Activated T-helper 1 cell treated with anti-CD3 and anti-CD28 coated beads, Interleukin-12 subunit alpha, Interleukin-12 subunit beta, Interleukin-2, Interleukin-4 antibody, amounts not matched to agents 30 ng/mL and 10 ng/mL and 1 ng/mL, durations not matched to agents 14 hours and 24 hours and 36 hours (primary cell): ENCODE measurements at places on chromosomes 1 and 21. TPM values are rescaled to one million over a fixed set of nuclear protein-coding genes. Genes with fewer than 3 reads are reported as not detected.

BMP8B gene
- 0.31 and 0.42 TPM in 2 replicates for total RNA-seq

SLC16A1 gene
- 73.6 and 77.4 TPM in 2 replicates for total RNA-seq

NAV1 gene
- 0.83 and 1.6 TPM in 2 replicates for total RNA-seq

AGPAT3 gene
- total RNA-seq = 127 and 132 TPM in 2 replicates

TRIM58 gene
- total RNA-seq = 0.32 and 0.36 TPM in 2 replicates

C8B gene
- total RNA-seq = not detected in 2 replicates

IQGAP3 gene
- total RNA-seq = 10.3 and 11.2 TPM in 2 replicates

CFHR1 gene
- total RNA-seq = not detected in 2 replicates

B3GALT2 gene
- 0.13 TPM in 1 of 2 replicates, not detected in the other for total RNA-seq

GUCA2B gene
- not detected in 2 replicates for total RNA-seq

MAN1C1 gene
- total RNA-seq = 0.83 and 0.98 TPM in 2 replicates

ERVH48-1 gene
- total RNA-seq = 0.22 and 0.26 TPM in 2 replicates

SLC39A1 gene
- total RNA-seq = 75.4 and 76.1 TPM in 2 replicates

ZYG11A gene
- total RNA-seq = 0.22 and 0.26 TPM in 2 replicates

SYT6 gene
- not detected in 2 replicates for total RNA-seq

AMY1B gene
- not detected in 2 replicates for total RNA-seq

DSCAM gene
- total RNA-seq = not detected in 2 replicates
